ENCODE measurements at places on chromosomes 4 and X.

DNA sequence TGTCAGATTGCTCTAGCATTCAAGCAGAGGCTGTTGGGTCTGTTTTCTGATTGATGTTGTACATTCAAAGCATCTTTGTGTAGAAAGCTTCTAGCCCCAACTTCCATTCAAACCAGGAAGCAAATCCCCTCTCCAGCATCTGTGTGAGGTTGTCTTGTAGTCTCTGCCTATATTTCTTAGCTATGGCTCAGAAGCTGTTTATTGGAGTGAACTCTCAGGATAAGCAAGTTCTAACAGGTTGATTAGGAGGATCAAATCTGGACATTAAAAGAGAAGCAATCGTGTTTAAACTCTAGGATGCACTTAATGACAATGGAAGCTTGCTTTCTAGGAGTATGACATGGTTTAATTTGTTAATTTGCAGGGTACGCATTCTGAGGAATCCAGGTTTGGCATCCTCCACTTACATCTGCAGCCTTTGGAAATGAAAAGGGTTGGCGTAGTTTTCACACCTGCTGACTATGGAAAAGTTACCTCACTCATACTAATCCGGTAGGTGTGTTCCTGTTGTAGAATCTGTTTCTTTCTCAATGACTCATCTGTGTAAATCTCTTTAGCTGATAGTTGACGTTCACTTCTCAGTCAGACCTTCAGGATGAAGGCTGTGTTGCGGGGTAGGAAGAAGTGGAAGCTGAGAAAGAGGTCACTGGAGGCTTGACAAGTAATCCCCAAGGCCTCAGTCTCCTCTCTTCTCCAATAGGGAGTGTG is 88.0 kb upstream of the TLR2 start:
- DNase-seq: no peak
- H3K36me3 ChIP-seq: peaks cover 91% of the 10 kb centered on the region
- H3K4me1 ChIP-seq: no peaks in the 10 kb centered on the region

- DNase-seq: no peak
- H3K36me3 ChIP-seq: peaks cover 9% of the 10 kb centered on the region
- H3K4me1 ChIP-seq: no peaks in the 10 kb centered on the region
- peak overlapping the region; percentile 63 for H3K27ac ChIP-seq
These were observed 11.7 kb upstream of the HERC5 start for GRCh38 chr4:88445252-88445651.

DNA sequence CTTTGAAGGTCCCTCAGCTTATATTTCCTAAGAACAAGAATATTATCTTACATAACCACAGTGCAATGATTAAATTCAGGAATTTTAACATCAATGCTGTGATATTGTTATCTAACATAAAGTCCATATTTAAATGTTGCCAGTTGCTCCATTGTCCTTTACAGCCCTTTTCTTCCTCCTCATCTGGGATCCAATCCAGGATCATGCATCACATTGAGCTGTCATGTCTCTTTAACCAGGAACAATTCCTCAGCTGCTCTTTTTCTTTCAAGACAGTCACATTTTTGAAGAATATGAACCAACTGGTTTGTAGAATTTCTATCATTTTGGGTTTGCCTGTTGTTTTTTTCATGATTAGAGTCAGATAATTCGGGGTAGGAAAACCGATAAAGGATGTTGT is 12.0 kb downstream of the TMSB4X start:
- H3K4me1 ChIP-seq: peaks cover 45% of the 10 kb centered on the region
- H3K4me3 ChIP-seq: peak overlapping the region; percentile 29
- no peak for DNase-seq
- no peaks in the 10 kb centered on the region for H3K27me3 ChIP-seq
- H3K36me3 ChIP-seq: peaks cover 5% of the 10 kb centered on the region

DNA sequence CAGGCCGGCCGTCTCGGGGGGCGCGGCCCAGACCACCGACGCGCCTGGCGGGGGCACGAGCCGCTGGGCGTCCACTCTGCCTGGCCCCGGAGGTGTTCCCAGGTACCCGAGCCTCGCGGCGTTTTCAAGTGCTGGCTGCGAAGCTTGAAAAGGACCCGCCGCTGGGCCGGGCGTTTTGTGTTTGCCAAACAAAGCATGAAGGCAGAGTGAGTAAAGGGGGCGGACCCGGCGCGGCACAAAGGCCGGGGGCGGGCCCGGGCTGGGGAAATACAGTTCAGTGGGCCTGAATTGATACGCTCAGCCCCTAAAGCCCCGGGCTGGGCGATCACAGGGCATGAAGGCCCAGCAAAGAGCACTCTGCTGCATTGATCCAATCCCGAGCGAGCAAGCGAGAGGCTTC is 65.4 kb downstream of the SOX3 start:
- no peaks in the 10 kb centered on the region for H3K27me3 ChIP-seq
- no peak for DNase-seq
- H3K4me3 ChIP-seq: no peak overlapping the region
- H3K27ac ChIP-seq: no peak overlapping the region
- no peaks in the 10 kb centered on the region for H3K36me3 ChIP-seq

GRCh38 chr4:122305853-122306252 is 73.0 kb upstream of the ADAD1 start:
- no peak for DNase-seq
- H3K4me3 ChIP-seq: no peak overlapping the region
- no peaks in the 10 kb centered on the region for H3K4me1 ChIP-seq

DNA sequence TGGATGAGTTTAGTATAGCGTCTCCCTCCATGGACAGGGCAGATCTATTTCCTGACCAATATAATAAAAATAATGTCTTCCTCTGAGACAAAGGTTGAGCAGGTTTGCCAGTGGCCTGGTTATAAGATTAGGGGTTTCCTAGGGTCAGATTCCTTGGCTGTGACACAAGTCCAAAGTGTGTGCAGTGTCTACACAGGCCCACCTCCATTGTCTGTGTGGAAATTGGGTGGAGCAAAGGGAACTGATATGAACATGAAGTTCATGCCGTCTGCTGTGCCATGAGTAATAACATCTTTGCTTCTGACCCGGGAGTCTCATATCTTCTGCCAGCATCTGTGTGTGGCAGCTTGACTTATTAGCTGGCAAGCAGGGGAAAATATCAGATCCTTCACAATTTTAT is 187.7 kb upstream of the BOD1L1 start:
- H3K4me1 ChIP-seq: no peaks in the 10 kb centered on the region
- H3K4me3 ChIP-seq: no peak overlapping the region
- H3K27ac ChIP-seq: no peak overlapping the region
- no peaks in the 10 kb centered on the region for H3K36me3 ChIP-seq

- H3K27ac ChIP-seq: peak overlapping the region; percentile 97
- no peaks in the 10 kb centered on the region for H3K27me3 ChIP-seq
- DNase-seq: no peak
- peaks cover 35% of the 10 kb centered on the region for H3K36me3 ChIP-seq
These were observed 464 bp downstream of the RASGEF1B start for GRCh38 chr4:81471298-81471587.

GRCh38 chr4:107757864-107758476 is 37.9 kb upstream of the PAPSS1 start:
- no peak for DNase-seq
- H3K27ac ChIP-seq: no peak overlapping the region
- no peaks in the 10 kb centered on the region for H3K4me1 ChIP-seq

DNA sequence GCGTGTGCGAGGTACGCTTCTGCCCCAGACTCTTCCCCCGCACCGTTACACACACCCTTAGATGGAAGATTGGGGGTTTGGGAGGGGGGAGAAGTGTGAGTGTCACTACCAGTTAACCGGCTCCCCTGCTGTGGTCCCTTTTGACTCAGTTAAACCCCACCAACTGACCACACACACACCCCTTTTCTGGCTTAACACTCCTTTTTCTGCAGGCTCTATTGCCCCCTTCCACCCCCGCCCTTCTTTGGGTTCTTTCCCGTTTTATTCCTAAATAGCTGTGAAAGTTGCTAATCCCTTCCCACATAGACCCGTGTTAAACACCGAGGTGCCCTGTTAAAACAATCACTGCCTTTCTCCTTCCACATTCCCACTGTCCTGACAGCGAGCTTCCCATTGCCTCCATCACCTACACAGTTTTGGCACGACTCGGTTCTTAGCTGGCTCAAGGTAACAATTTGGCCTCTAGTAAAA is 3.7 kb upstream of the NR3C2 start:
- H3K4me1 ChIP-seq: peaks cover 18% of the 10 kb centered on the region
- no peak for DNase-seq
- H3K36me3 ChIP-seq: peaks cover 38% of the 10 kb centered on the region

- no peaks in the 10 kb centered on the region for H3K27me3 ChIP-seq
- DNase-seq: no peak
- H3K4me1 ChIP-seq: peaks cover 7% of the 10 kb centered on the region
- H3K27ac ChIP-seq: peak overlapping the region; percentile 63
- H3K4me3 ChIP-seq: no peak overlapping the region
These were observed 86.3 kb downstream of the ZNF827 start for GRCh38 chr4:145852256-145852839.

GRCh38 chr4:124105212-124105611 is 607.3 kb downstream of the ANKRD50 start:
- no peaks in the 10 kb centered on the region for H3K27me3 ChIP-seq
- H3K4me3 ChIP-seq: no peak overlapping the region
- H3K27ac ChIP-seq: no peak overlapping the region
- DNase-seq: no peak
- no peaks in the 10 kb centered on the region for H3K36me3 ChIP-seq
- H3K4me1 ChIP-seq: no peaks in the 10 kb centered on the region

DNA sequence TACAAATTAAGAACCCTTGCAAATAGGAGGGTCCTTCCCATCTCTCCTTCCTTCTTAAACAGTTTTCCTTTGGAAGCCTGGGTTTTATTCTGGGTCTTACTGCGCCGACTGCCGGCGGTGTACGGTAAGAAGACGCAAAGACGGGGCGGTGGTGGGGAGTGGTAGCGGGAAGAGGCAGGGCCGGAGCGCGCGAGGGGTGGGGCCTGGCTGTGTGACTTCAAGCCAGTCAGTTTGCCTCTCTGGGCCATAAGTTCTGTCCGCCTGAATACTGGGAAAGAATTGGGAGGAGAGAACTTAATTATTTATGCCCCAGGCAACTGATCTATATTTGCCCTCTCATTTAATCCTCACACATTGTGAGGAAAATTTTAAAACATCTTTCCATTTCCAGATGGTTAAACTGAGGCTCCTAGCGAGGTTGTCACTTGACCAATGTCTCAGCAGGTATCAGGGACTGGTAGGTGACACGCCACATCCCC is 726 bp upstream of the KANTR start:
- no peaks in the 10 kb centered on the region for H3K27me3 ChIP-seq
- peak; percentile 64 for DNase-seq
- peaks cover 14% of the 10 kb centered on the region for H3K4me1 ChIP-seq
- peak overlapping the region; percentile 85 for H3K4me3 ChIP-seq
- peak overlapping the region; percentile 46 for H3K27ac ChIP-seq

GRCh38 chrX:10168226-10168625 is 11.5 kb downstream of the CLCN4 start:
- peaks cover 28% of the 10 kb centered on the region for H3K27me3 ChIP-seq
- no peaks in the 10 kb centered on the region for H3K36me3 ChIP-seq
- H3K27ac ChIP-seq: no peak overlapping the region
- no peak overlapping the region for H3K4me3 ChIP-seq
- DNase-seq: no peak

DNA sequence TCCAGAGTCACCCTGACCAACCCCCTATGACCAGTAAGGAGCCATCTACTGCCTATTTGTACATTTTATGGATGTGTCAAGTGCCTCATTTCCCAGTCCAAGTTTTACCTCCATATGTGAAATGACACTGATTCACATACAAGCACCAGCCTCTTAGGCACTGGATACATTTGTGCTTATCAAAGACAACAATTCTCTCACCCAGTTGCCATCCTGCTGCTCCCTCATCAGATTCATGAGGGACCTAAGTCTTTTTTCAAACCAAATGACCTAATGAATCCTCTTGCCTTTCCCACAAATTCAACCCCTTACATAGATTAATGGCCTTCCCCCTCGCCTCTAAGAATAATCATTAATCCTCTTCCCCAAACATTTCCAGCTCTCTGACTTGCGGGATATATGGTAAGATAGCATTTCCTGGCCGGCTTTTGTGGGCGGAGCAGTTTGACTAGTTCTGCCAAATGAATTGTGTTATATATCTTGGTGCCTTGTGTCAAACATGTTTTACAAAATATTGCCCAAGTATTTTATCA is 233.9 kb downstream of the ARAP2 start:
- no peak for DNase-seq
- no peaks in the 10 kb centered on the region for H3K27me3 ChIP-seq
- H3K36me3 ChIP-seq: no peaks in the 10 kb centered on the region
- no peak overlapping the region for H3K27ac ChIP-seq
- H3K4me3 ChIP-seq: no peak overlapping the region
- H3K4me1 ChIP-seq: no peaks in the 10 kb centered on the region

GRCh38 chr4:24980740-24981139 is 50.0 kb downstream of the LGI2 start:
- H3K36me3 ChIP-seq: no peaks in the 10 kb centered on the region
- peaks cover 44% of the 10 kb centered on the region for H3K27me3 ChIP-seq
- H3K27ac ChIP-seq: no peak overlapping the region
- DNase-seq: no peak
- no peak overlapping the region for H3K4me3 ChIP-seq

GRCh38 chr4:118772081-118772766 is 63.7 kb downstream of the SEC24D start:
- H3K27me3 ChIP-seq: no peaks in the 10 kb centered on the region
- H3K4me1 ChIP-seq: no peaks in the 10 kb centered on the region
- H3K36me3 ChIP-seq: peaks cover 11% of the 10 kb centered on the region
- no peak overlapping the region for H3K27ac ChIP-seq
- no peak for DNase-seq

DNA sequence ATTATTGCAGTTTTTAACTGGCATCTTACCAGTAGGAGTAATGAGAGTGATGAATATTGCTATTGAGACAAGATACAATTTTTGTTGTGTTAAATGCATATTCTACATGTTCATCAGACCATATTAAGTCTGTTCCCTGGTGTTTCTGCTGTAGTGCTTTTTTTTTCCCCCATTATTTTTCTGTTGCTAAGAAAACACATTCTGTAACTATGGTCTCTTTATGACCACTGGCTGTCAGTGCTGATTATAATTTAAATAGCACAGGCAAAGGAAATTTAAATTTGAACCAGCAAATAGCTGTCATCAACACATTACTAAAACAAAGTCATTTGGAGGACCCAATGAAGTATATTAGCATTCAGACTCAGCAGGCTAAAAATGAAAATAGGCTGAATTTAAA is 98.3 kb upstream of the ANKRD50 start:
- H3K27me3 ChIP-seq: no peaks in the 10 kb centered on the region
- H3K4me1 ChIP-seq: no peaks in the 10 kb centered on the region
- no peaks in the 10 kb centered on the region for H3K36me3 ChIP-seq

Measured in effector memory CD8-positive, alpha-beta T cell (primary cell).